ENCODE measurements at places on chromosomes 2 and 18. TPM values are rescaled to one million over a fixed set of nuclear protein-coding genes. Genes with fewer than 3 reads are reported as not detected.
A peak's percentile ranks its signal among the peaks of the same experiment; 100 is the strongest.

DNA sequence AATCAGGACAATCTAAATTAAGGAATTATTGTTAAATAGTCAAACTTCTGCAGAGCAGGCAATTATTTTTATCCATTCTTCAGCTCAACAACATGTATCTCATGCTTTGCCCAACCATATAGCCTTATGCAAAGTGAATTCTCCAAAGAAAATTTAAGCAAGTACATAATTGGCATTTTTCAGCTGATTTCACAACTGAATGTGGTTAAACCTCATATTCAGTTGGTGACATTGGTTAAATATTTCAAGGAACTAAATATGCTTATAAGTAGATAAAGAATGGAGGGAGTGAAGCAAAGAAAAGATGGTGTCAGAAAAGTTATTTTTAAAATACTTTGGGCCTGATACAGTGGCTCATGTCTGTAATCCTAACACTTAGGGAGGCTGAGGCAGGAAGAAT is 816.2 kb downstream of the NRXN1 start:
- no peak for DNase-seq
- no peaks in the 10 kb centered on the region for H3K4me1 ChIP-seq
- no peaks in the 10 kb centered on the region for H3K36me3 ChIP-seq
- no peaks in the 10 kb centered on the region for H3K27me3 ChIP-seq
- no peak overlapping the region for H3K27ac ChIP-seq

Gene CYP26B1
- total RNA-seq = not detected

- no peak overlapping the region for H3K4me3 ChIP-seq
- H3K27me3 ChIP-seq = no peaks in the 10 kb centered on the region
- H3K4me1 ChIP-seq = peaks cover 11% of the 10 kb centered on the region
- H3K36me3 ChIP-seq = peaks cover 3% of the 10 kb centered on the region
- H3K27ac ChIP-seq = no peak overlapping the region
- DNase-seq = no peak
These were observed 721 bp downstream of the MCEE start for GRCh38 chr2:71129114-71129901.

Gene RIT2
- not detected for total RNA-seq

Gene ANKRD36
- total RNA-seq = 25.0 TPM

Gene VAMP8
- 114 TPM for total RNA-seq

DNA sequence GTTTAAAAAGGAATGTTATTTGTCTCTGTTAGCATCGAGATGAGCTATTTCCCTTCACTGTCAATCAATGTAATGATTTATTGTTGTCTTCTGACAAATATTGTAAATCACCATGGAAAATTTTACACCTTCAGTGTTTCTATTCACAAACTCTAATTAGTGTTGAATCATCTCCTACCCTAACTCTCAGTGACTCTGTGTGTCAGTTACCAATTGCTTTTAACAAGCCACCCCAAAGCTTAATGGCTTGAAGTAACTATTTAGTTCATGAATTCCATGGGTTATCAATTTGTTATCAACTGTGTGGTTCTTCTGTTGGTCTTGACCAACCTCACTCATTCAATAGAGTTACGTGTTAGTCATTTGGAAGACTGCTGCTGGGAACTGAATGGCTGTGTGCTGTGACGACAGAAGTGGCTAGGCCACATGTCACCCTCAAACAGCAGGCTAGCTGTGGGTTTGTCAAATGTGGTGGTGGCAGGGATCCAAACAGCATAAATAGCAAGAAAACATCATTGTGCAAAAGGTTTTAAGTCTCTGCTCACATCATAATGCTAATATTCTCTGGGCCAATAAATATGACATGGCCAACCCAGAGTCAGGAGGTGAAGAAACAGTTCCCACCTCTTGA is 910.8 kb upstream of the CDH2 start:
- no peak overlapping the region for H3K4me3 ChIP-seq
- no peaks in the 10 kb centered on the region for H3K4me1 ChIP-seq
- H3K27me3 ChIP-seq = no peaks in the 10 kb centered on the region
- H3K36me3 ChIP-seq = no peaks in the 10 kb centered on the region

Gene GNLY
- 22.8 TPM for total RNA-seq

Gene ASB18
- not detected for total RNA-seq

DNA sequence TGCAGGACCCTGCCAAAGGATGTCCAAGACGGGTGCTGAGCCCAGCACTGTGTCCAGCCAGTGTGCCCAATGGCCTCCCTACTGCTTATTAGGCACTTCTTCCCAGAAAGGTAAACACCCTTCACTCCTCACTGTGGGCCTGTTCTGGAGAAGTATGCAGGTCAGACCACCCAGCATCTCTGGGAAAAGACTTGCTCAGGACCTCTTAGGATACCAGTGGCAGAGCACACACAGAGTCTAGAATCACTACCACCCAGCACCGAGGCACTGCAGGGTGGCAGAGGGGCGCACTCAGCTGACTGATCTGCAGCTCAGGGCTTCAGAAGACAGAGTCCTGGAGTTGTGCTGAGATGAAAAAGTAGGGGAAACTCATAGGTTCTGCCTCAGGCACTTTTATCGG is 25.8 kb downstream of the XDH start:
- H3K4me1 ChIP-seq = peaks cover 5% of the 10 kb centered on the region
- no peak overlapping the region for H3K27ac ChIP-seq
- DNase-seq = no peak
- no peaks in the 10 kb centered on the region for H3K27me3 ChIP-seq

Gene RNF144A
- total RNA-seq = 21.4 TPM

GRCh38 chr2:233385489-233386044 is 31.3 kb downstream of the DGKD start:
- H3K27ac ChIP-seq = peak overlapping the region; percentile 74
- peaks cover 4% of the 10 kb centered on the region for H3K36me3 ChIP-seq
- H3K4me3 ChIP-seq = no peak overlapping the region

GRCh38 chr18:12703664-12704063 is 822 bp downstream of the PSMG2 start:
- peak; percentile 33 for DNase-seq
- H3K36me3 ChIP-seq = peaks cover 24% of the 10 kb centered on the region
- peak overlapping the region; percentile 96 for H3K4me3 ChIP-seq
- peak overlapping the region; percentile 98 for H3K27ac ChIP-seq

DNA sequence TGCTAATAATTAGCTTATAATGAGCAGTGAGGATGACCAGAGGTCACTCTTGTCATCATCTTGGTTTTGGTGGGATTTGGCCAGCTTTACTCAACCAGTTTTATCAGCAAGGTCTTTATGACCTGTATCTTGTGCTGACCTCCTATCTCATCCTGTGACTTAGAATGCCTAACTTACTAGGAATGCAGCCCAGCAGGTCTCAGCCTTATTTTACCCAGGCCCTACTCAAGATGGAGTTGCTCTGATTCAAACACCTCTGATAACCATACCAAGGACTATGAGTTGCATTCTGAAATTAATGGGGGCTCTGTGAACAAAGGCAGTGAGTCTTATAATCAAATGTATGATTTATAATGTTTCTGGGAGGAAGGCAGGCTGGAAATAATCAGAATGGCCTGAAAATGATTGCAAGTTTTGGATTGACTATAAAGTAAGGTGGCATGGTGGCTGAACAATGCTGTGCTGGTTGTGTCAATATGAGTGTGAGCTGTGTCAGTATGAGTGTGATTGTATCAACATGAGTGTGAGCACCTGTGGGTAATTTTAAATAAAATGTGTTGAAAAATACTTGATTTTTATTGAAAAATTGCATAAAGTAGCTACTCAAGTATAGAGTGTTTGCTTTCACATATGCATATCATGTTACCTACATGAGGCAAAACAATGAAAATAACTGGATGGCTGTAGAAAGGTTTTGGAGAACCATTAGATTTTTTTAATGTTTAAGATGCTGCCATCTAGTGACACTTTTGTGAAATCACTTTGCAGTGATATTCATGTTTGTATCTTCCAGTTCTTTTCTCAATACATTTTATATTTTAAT is 103.0 kb downstream of the KYNU start:
- H3K27ac ChIP-seq = no peak overlapping the region
- no peaks in the 10 kb centered on the region for H3K4me1 ChIP-seq
- H3K36me3 ChIP-seq = no peaks in the 10 kb centered on the region
- peaks cover 1% of the 10 kb centered on the region for H3K27me3 ChIP-seq

DNA sequence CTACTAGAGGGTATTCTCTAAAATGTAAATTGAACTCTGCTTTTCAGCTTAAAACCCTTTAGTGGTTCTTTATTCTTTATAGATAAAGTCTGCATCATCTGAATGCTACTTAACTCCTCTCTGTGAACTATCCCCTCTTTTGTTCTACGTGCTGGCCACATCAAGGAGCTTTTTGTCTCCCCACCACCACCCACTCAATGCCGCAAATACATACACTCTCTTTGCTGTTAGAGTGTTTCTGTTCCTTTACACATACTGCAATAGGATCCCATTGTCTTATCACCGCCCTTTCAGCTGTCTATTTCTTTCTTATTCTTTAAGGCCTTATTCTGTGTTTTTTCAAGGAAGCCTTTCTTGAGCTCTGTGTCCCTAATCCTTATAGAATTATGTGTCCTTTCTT is 83.3 kb downstream of the EML4 start:
- H3K4me1 ChIP-seq = peaks cover 68% of the 10 kb centered on the region
- H3K4me3 ChIP-seq = no peak overlapping the region
- H3K27me3 ChIP-seq = no peaks in the 10 kb centered on the region
- no peak overlapping the region for H3K27ac ChIP-seq

GRCh38 chr2:218876562-218877219 is 4.0 kb upstream of the WNT10A start:
- peak; percentile 82 for DNase-seq
- H3K36me3 ChIP-seq = no peaks in the 10 kb centered on the region
- no peak overlapping the region for H3K4me3 ChIP-seq
- peaks cover 38% of the 10 kb centered on the region for H3K4me1 ChIP-seq

DNA sequence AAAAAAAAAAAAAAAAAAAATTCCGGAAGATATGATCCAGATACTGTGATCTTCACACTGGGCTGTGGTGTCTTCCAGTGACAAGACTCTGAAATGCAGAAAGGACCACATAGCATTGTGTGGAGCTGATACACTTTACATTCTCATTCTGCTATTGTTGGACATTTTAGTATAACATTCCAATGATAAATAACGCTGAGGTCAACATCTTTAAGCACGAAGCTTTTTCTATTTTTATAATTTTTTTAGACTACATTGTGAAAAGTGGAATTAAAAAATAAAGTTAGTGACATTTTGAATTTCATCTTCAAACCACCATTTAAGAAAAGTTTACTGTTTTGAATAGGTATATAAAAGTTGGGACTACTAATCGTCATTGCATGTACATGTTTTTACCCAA is 62.7 kb downstream of the CDCA7 start:
- H3K27me3 ChIP-seq = peaks cover 32% of the 10 kb centered on the region
- no peak overlapping the region for H3K27ac ChIP-seq
- no peaks in the 10 kb centered on the region for H3K36me3 ChIP-seq

Gene SERPINB4
- total RNA-seq = not detected

Gene IDH1
- 32.9 TPM for total RNA-seq

DNA sequence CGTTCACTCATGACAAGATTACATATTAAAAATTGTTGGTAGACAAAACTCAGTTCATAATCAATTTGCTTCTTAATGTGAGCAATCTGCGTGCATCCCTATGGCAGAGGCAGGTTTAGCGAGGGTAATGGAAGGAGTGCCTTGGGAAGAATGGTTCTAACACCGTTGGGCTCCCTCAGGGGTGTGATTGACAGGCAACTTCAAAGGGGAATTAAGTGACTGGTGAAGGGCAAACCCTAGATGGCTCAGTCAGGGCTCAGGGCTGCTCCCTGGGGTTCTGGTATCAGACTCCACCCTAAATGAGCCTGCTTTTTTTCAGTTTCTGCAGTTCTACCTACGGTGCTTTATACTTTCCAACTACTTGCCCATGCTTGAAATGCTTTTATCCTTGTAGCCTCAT is 419.5 kb upstream of the CELF4 start:
- H3K4me1 ChIP-seq = no peaks in the 10 kb centered on the region
- no peak for DNase-seq
- no peaks in the 10 kb centered on the region for H3K36me3 ChIP-seq
- no peak overlapping the region for H3K4me3 ChIP-seq
- no peaks in the 10 kb centered on the region for H3K27me3 ChIP-seq

DNA sequence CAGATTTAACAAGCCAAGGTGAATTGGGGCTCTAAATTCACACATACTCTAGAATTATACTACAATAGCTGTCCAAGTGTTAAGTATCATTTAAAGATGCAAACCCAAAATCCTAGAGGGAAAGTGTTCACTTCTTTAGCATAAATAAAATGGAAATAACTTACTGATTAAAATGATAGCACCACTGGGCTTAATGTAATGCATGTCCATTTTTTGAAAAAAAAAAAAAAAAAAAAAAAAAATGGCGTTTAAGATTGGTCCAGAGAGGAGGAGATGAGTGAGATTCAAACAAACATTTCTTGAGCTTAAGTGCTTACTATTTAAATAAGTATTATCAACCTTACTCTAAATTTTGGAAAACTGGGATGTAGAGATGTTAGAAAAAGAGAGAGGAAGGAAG is 251.5 kb upstream of the CWC22 start:
- H3K27ac ChIP-seq = no peak overlapping the region
- H3K36me3 ChIP-seq = no peaks in the 10 kb centered on the region
- no peak overlapping the region for H3K4me3 ChIP-seq
- no peak for DNase-seq
- H3K4me1 ChIP-seq = no peaks in the 10 kb centered on the region
- no peaks in the 10 kb centered on the region for H3K27me3 ChIP-seq

Gene TNFRSF11A
- 5.7 TPM for total RNA-seq

GRCh38 chr18:8695932-8696517 is 9.3 kb upstream of the MTCL1 start:
- H3K4me3 ChIP-seq = no peak overlapping the region
- H3K36me3 ChIP-seq = no peaks in the 10 kb centered on the region
- peaks cover 8% of the 10 kb centered on the region for H3K27me3 ChIP-seq
- DNase-seq = no peak
- no peaks in the 10 kb centered on the region for H3K4me1 ChIP-seq

DNA sequence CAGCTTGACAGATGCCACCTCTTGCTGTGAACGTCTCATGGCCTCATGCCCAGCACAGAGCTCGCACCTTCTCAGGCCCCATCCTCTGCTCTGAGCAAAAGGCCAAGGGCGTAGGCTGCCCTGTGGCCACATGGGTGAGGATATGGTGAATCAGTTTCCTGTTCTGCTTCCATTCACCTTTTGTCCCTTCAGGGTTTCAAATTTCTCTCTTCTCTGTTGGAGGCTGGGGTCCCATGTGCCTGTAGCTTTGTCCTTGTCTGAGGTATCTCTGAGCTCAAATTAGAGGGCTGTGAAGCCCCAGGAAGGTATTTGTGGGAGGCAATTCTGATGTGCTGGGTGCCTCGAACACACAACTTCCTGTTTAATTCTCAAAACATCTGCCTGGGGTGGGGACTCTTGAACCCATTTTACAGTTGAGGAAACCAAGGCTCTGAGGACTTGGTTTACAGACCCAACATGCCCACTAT is 29.0 kb downstream of the ZAP70 start:
- no peaks in the 10 kb centered on the region for H3K27me3 ChIP-seq
- DNase-seq = peak; percentile 70
- H3K36me3 ChIP-seq = peaks cover 28% of the 10 kb centered on the region
- peak overlapping the region; percentile 79 for H3K27ac ChIP-seq
- no peak overlapping the region for H3K4me3 ChIP-seq
